ENCODE measurements at places on chromosomes 6 and 20.

DNA sequence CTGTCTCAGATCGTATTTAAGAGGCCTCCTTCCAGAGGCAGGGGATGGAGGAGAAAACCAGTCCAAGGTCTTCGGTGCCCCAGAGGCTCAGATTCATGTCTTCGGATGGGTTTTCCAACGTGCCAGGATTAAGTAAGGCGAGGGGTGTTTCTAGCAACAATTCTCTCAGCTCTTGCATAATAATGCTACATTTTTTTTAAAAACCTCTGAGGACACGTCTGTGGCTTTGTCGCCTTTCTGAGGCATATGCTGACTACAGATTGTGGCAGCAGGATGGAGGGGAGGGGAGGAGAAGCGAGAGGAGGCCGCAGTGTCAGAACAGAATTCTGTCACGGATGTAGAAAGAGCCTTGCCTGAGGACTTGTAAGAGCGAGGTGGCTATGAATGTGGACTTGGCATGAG is 17.7 kb upstream of the CCDC167 start:
- peak; percentile 72 for DNase-seq

DNA sequence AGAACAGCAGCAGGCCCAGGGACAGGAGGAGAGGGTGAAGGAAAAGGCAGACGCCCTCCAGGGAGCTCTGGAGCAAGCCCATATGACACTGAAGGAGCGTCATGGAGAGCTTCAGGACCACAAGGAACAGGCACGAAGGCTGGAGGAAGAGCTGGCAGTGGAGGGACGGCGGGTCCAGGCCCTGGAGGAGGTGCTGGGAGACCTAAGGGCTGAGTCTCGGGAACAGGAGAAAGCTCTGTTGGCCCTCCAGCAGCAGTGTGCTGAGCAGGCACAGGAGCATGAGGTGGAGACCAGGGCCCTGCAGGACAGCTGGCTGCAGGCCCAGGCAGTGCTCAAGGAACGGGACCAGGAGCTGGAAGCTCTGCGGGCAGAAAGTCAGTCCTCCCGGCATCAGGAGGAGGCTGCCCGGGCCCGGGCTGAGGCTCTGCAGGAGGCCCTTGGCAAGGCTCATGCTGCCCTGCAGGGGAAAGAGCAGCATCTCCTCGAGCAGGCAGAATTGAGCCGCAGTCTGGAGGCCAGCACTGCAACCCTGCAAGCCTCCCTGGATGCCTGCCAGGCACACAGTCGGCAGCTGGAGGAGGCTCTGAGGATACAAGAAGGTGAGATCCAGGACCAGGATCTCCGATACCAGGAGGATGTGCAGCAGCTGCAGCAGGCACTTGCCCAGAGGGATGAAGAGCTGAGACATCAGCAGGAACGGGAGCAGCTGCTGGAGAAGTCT is 25.5 kb downstream of the C20orf173 start:
- no peak for DNase-seq

GRCh38 chr6:159110013-159110412 is 59.2 kb upstream of the FNDC1 start:
- no peak for DNase-seq

GRCh38 chr20:38191654-38192053 is 26.6 kb upstream of the TGM2 start:
- DNase-seq: no peak

DNA sequence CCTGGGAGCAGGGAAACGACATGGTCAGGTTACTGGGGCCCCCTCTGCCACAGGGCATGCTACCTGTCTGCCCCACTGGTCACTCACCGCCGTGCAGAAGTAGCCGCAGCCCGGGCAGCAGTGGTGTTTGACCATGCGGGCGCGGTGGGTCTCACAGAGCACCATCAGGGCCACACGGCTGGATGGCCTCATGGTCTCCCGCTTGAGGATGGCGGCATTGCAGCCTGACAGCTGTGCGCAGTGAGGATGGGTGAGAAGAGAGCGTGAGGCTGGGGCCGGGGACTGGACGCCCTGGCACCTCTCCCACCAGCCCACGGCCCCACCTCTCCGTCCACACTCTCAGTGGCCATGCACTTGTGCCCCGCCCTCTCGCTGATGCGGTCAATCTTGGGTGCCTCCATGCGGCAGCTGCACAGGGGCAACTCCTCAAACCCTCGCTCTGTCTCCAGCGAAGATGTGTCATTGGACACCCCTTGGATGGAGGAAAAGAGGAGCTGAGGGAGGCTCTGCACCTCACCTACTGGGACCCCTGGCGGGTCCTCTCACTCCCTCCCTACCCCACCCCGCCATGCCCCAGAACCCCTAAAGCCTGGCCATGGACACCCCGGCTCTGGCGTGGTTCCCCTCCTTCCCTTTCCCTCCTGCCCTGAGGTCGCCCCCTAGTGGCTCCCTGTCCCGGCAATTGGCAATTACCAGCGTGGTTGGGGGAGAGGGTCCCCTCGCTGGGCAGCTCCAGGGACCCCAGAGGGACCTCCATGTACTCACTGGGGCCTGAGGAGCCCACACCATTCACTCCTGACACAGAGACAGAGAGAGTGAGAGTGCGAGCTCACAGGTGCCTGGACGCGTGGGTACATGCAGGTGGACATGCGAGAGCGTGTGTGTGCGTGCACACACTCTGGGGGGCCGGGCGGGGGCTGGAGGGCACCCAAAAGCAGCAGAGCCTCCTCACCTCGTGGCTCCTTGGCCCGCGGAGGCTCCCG is 8.9 kb downstream of the EHMT2 start:
- DNase-seq: peak; percentile 43

DNA sequence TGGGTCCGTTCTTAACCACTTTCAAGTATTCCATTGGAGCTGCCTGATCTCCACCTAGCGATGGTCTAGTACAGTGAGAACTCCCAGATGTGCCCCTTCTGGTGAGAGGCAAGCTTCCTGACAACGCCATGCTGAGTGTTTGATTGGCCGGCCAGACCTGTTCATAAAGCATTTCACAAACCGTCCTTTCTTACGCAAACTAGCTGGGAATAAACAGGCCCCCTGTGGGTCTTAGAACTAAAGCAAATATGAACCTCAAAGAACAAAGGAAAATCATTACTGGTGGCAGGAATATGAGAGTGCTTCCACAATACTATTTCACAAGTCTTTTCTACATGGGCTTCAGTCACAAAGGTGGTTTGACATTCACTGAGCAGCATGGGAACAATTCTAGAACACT is 15.6 kb upstream of the GCNT2 start:
- no peak for DNase-seq

- DNase-seq: no peak
These were observed 32.4 kb upstream of the TGM6 start for GRCh38 chr20:2348336-2348735.

DNA sequence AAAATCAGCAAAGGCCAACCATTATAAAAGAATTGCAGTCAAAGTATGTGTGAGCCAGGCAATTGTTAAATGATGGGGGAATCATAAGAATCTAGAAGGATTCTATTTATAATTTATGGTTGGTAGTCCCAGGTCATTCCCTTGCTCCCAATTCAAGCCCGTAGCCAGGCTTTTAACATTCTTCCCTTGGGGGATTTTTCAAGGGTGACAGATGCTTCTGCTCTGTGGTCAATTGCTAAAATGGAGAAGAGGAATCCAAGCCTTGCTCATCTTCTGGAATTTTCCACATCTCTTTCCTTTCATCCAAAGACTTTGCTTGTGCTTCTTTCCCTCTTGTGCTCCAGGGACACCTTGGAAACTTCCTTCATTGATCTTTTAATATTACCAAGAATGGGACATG is 18.0 kb upstream of the BCAS1 start:
- no peak for DNase-seq

- no peak for DNase-seq
These were observed 2.3 kb downstream of the DSTN start for GRCh38 chr20:17572034-17572638.

DNA sequence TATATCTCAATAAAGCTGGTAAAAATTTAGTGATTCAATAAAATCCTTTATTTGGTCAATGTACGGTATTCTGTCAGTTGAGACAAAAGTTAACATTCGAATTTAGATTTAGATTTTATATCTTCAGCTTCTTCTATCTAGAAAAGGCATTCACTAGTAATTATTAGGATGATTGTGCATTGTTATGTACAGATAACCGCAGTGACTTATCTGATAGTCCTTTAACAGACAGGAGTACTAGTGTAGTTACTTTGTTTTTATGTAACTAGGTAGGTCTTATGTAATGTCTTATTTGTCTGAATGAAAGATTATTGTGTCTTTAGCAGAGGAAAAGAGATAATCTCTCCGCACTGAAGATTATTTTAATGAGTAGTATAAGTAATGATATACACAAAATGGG is 31.3 kb downstream of the TRIM27 start:
- DNase-seq: no peak

DNA sequence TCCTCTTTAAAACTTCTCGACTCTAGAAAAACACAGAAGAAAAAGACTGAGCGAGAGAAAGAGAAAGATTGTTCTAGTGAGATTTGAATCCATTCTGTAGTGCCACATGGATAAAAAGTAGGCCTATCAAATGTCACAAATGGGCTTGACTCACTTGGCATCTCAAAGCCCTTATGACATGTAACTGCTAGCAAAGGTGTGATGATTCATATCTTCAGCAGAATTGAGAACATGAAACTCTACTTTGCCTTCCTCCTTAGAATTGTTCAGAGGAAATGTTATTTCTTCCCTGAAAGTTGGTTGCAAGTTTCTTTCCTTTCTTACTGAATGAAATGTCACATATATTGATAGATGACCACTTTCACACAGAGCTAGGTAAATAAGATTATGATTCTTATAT is 40.4 kb upstream of the DUSP22 start:
- no peak for DNase-seq

DNA sequence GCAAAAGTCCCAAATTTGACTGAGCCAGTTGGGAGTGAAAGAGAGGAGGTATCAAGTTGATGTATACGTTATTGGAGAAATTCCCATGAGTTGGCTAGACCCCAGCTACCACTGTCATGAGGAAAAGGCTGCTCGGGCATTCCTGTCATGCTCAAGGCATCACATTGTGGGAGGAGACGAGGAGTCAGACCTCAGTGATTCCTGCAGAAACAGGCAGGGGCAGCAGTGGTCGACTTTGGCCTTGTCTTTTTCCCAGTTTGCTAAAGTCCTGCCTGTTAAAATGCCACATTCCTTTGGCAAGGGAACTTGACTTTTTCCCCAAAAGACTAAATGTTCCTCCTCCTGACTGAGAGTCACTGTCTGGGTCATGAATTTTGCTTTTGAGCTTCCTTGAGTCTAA is 295.5 kb upstream of the HS3ST5 start:
- DNase-seq: no peak

DNA sequence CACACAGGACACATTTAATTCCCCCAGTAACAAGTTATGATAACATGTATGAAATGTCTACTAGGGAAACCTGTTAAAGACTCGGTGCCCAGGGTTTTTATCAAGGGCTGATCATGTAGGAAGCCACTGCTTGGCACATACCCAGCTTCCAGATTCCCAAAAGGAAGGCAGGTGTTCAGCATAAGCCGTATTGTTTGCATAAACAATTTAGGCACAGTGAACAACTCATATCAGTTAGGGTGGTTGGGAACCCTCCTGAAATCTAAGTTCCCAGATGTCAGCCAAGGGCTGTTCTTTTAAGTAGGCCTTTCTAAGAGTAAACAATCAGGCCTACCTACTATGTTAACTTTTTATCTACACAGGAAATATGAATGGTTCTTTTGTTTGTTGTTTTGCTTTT is 74.1 kb downstream of the ASXL1 start:
- DNase-seq: no peak

GRCh38 chr6:37177077-37177934 is 7.4 kb downstream of the PIM1 start:
- no peak for DNase-seq

GRCh38 chr6:111709615-111710398 is 104.1 kb upstream of the TRAF3IP2 start:
- peak; percentile 24 for DNase-seq

GRCh38 chr6:33600761-33601160 is 20.4 kb upstream of the ITPR3 start:
- no peak for DNase-seq

GRCh38 chr6:151963001-151963400 is 155.5 kb downstream of the ESR1 start:
- no peak for DNase-seq

- DNase-seq: no peak
These were observed 468.0 kb downstream of the PREX1 start for GRCh38 chr20:48359692-48360341.

- no peak for DNase-seq
These were observed 71.0 kb upstream of the SUPT3H start for GRCh38 chr6:45448417-45449389.

GRCh38 chr6:162727322-162728182 is at the start of the genes PACRG and PRKN:
TSS of gene PACRG (plus strand) at chr6:162727974.
TSS of gene PRKN (minus strand) at chr6:162727766.
- peak; percentile 96 for DNase-seq

GRCh38 chr20:43293068-43293786 is 103.5 kb upstream of the PTPRT start:
- DNase-seq: no peak

- no peak for DNase-seq
These were observed 462.7 kb upstream of the SULF2 start for GRCh38 chr20:48247961-48248360.

GRCh38 chr20:50224531-50225255 is 34.1 kb downstream of the CEBPB start:
- no peak for DNase-seq

GRCh38 chr6:4592026-4592425 is 184.2 kb upstream of the CDYL start:
- DNase-seq: no peak

DNA sequence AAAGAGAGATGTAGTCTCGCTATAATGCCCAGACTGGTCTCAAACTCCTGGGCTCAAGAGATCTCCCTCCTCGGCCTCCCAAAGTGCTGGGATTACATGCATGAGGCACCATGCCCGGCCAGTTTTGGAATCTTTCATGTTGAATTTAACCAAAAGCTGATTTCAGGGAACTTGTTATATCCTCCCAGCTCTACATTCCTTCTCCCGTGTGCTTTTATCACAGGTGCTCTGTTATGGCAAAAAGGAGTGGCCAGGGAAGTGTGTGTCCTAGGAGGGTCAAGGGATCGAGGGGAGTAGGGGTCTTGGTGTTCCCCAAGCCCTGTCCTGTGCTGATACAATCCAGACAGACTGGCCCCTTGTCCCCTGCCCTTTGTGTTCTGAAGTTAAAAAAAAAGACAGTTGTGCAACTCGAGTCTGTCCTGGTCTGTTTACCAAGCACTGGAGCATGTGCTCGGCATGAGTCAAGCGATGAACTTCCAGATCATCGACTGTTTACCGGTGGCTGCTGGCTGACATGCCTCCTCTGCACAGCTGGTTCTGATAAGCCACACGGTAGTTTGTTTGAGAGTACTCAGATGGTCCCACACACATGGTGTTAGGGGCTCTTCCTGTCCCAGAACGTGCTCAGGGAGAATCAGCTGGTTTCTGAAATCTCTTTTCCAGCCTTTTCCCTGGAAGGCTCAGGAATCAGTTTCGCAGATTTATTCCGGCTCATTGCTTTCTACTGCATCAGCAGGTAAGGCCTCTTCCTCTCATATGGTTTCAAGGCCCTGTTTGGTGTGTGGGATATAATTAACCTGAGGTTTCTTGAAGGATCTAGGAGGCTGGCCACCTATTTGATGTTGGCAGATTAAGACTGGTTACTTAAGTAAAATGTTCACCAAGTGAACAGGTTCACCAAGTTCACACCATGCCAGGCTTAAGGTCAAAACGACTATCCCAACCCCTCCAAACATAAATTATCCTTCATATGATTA is 52.6 kb upstream of the NAA20 start:
- DNase-seq: no peak
